NCI-H1417 (cell line): ENCODE measurements at places on chromosomes 2 and 18.

DNA sequence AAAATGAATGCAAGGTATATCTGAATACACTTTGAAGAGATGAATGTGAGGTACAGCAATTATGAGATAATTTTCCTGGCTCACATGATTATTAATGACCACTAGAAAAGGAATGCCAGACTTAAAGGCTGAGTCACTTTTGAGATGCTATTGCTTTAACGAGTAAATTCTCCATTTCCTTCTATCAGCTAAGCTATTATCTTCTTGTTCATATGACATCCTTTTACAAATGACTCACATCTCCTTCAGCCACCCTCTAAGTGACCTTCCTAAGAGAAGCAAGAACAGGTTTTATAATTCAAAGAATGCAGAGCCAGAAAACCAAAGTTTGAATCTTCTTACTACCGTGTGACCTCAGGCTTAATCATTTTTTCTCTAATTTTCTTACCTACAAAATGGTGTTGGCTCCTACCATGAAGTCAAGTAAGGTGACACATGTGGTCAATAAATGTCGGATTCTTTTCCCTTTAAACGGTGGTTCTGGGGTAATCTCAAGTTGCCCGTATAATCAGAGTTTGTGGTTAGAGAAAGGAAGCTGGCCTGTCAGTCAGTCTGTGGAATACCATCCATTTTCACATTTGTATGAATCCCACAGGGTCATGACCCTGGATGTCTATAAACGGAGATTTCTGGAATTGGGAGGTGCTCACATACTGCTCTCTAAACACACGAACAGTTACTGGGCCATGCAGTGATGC, 184.0 kb upstream of the PID1 start:
- no peak for DNase-seq

DNA sequence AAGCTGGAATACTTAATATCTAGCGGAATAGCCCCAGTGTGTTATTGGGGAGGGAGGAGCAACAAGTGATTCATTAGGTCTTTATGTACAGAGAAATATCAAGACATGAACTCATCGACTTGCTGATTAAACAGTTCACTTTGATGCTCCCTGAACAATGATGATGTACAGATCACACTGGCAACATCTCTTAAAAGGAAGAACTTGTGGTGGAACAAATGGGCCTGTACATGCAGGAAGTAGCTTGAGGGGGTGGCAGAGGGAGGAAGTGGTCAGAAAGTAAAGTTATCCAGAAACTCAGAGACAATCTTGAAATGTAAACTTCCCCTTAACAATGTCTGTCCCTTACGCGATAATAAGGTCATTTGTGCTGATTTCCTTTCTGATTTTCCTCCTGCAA, 90.5 kb downstream of the NXPH2 start:
- no peak for DNase-seq

- no peak for DNase-seq
Measured at GRCh38 chr2:12652723-12653122, 64.0 kb upstream of the TRIB2 start.

DNA sequence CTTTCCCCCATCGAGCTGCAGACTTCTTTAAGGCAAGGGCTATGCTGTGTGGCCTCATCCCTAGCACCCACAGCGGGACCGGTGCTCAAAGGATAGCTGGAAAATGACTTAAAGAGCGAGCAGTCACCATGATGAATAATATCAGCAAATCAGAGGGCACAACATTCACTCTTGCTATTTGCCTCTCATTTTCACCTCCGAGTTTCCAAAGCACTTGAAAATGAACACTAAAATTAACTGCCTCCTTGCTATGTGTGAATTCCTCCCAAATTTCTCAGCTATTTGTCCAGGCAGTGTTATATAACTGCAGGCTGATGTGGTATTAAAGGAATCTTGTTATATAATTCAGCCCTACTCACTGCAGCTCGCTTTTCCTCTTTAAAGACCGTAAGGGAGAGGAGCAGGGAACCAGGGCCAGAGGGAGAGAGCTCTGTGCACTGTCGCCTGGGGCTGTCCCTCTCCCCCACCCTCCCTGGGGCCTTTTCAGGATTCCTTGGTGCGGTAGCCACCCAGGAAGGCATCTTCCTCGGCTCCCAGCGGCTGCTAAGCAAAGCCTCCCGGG, 1.4 kb downstream of the CYS1 start:
- no peak for DNase-seq

GRCh38 chr2:206020171-206020570, 65.8 kb downstream of the INO80D start:
- DNase-seq: peak; percentile 12

DNA sequence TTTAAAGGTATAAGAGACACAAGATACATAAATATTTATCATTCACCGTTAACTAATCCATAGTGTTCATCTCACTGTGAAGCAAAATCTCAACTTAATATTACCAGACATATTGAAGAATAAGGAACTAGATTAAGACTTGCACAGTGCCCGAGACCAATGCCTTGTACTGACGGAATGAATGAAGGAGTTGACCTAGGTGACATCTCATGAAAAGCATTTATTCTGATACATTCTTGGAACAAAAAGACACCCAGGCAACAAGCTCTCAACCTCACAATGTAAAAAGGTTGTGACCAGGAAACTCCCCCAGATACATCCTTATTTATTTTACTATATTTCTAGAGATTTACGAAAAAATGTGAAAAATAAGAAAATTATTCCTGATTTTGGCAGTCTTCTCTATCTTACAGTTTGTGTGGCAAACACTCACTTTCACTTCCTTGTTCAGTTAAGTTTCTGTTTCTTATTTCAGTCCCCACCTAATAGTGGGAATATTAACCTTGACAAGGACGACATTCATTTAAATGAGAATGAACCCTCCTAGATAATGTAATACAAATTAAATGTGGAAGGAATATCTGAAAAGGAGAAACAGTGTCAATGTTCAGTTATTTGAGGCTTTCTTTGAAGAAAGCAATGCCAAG, 28.4 kb downstream of the M1AP start:
- DNase-seq: no peak

- DNase-seq: no peak
Measured at GRCh38 chr2:30139131-30139870, 7.5 kb upstream of the YPEL5 start.

GRCh38 chr2:135825550-135826176, 11.3 kb downstream of the LCT start:
- peak; percentile 3 for DNase-seq

DNA sequence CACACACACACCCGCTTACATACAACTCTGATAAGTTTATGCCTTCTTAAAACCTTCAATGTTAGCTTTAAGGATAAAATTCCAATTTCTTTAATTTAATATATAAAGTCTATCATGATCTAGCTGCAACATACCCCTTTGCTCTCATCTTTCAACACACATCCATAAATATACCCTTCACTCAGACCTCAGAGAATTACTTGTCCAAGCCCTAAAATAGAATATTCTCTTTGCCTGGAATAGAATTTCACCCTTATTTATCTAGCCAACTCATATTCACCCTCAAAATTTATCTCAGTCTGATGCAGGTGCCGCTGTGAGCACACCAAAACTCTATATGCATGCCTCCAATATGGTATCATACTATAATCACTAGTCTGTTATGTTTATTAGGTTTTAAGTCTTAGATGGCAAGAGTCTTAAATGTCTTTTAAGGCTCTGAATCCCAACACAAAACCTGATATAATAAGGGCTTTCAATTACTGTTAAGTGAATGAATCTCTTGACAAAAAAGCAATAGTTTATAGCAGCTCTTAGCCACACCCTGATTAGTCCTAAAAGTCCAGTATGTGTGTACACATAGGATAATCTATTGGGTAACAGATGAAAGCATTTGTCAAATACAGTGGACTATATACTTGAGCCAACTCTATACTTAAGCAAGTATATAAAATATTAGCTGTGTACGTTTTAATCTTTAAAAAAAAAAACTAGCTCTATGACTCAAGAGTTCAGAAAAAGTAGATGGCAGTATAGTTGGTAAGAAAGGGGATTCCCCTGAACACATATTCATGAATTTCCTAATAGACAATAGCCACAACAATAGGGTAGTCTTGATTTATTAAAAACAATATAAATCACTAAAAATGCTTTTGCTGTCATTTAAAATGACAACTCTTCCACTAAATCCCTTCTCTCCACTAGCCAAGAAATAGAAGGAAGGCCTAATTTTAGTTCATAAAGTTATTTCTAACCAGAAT, 144.5 kb downstream of the EXOC6B start:
- DNase-seq: no peak

DNA sequence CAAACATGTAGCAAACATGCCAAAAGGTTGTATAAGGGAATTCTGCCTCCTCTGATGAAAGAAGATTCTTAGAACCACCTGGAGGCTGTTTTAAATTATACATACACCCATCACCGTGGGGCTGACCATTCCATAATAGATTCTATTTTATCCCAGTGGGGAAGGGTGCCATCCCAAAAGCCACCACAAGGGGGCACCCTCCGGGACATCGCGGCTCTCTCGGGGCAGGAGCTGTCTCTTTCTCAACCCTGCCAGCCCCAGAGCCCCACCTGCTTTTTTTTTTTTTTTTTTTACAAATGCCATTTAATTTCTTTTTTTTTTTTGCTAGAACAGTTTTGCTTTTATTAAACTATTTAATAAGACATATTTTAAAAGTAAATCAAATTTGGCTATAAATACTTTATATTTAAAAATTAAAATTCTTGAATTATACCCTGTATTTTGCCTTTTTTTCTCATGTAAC, 8.6 kb upstream of the MTCL1 start:
- DNase-seq: peak; percentile 61

DNA sequence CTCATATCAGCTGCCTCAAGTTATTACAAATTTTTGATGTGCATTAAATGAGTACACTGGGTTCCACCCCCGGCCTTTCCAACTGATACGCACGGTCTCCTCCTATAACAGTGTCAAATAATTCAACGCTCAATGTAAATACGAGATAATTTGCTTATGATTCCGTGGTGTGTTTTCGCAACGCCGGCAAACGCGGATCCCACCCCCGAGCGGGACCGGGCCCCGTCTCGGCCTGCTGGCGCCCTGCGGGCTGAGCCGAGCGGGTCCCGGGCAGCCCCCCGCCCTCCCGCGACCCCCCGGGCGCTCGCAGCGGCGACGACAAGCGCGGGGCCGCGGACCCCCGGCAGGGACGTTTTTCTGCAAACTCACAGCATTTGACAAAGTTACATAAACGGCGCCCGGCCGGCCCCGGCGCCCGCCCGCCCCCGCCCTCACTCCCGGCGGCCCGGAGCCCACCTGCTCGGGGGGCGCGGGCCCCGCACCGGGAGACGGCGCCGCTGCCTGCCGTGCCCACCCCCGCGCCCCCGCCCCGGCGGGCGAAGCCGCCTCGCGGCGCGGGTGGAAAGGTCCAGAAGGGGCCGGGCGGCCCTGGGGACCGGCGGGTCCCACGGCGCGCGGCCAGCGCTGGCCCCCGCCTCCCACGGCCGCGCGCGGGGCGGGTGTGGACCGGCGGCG, 762 bp downstream of the HDAC4 start:
- DNase-seq: peak; percentile 81

GRCh38 chr2:77666251-77666980, 144.2 kb upstream of the LRRTM4 start:
- DNase-seq: no peak

GRCh38 chr2:60994131-60994530, 23.4 kb upstream of the PEX13 start:
- no peak for DNase-seq

DNA sequence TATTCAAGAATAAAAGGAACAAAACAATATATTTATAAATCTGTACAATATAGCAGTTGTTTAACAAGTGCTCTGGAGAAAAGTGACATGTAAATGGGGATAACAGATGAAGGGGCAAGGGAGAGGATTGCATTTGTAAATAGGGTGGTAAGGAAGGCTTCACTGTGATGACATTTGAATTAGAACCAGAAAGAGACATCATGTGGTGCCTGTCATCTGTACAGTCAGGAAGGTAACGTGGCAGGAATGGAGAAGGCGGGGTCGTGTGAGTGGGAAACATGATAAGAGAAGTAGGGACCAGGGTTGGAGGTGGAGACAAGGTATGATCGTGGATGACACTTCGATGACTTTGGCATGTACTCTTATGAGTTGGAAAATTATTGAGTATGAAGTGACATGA, 1393.6 kb upstream of the NXPH2 start:
- DNase-seq: no peak
